Natural killer cell treated with Interleukin-12 subunit alpha and Interleukin-12 subunit beta and Interleukin-15 and Interleukin-18, amount 100 ng/mL, for 72 hours (primary cell): ENCODE measurements at places on chromosomes 7 and 10. TPM values are rescaled to one million over a fixed set of nuclear protein-coding genes. Genes with fewer than 3 reads are reported as not detected.

The JAKMIP3 gene
- total RNA-seq: not detected

The PNLIPRP1 gene
- not detected for total RNA-seq

The PON1 gene
- total RNA-seq: not detected

The ABCB4 gene
- total RNA-seq: 0.20 TPM

The HTR5A gene
- total RNA-seq: not detected

The AHR gene
- 36.5 TPM for total RNA-seq

The FLNC gene
- total RNA-seq: not detected

The LEP gene
- total RNA-seq: not detected
